ENCODE measurements at places on chromosomes 13 and 19.

DNA sequence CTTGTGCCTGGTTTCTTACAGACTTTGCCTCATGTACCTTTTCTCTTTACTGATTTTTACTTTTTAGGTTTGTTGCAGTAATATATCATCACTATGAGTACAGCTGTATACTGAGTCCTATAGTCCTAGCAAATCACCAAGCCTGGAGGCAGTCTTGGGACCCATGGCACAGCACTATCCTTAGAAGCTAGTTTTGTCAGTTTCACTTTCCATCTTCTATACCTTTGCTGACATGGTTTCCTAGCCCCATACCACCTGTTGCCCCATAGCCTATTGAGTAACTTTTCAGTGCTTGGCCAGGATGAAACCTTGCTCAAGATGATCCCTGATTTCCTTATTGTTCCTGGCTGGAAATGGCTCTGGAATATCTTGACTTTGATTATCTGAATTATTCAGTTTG is 826.4 kb downstream of the GPC5 start:
- DNase-seq: no peak

GRCh38 chr19:10885201-10886169 is 14.1 kb downstream of the CARM1 start:
- DNase-seq: no peak

GRCh38 chr19:18790566-18791314 is at the start of gene COMP:
Gene COMP (minus strand): TSS chr19:18791305. CDS start chr19:18791269, 36 bp downstream.
- DNase-seq: no peak

- no peak for DNase-seq
These were observed 14.9 kb downstream of the ONECUT3 start for GRCh38 chr19:1768248-1768647.

DNA sequence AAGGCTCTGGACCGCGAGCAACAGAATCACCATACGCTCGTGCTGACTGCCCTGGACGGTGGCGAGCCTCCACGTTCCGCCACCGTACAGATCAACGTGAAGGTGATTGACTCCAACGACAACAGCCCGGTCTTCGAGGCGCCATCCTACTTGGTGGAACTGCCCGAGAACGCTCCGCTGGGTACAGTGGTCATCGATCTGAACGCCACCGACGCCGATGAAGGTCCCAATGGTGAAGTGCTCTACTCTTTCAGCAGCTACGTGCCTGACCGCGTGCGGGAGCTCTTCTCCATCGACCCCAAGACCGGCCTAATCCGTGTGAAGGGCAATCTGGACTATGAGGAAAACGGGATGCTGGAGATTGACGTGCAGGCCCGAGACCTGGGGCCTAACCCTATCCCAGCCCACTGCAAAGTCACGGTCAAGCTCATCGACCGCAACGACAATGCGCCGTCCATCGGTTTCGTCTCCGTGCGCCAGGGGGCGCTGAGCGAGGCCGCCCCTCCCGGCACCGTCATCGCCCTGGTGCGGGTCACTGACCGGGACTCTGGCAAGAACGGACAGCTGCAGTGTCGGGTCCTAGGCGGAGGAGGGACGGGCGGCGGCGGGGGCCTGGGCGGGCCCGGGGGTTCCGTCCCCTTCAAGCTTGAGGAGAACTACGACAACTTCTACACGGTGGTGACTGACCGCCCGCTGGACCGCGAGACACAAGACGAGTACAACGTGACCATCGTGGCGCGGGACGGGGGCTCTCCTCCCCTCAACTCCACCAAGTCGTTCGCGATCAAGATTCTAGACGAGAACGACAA is 1.8 kb downstream of the PCDH17 start:
- no peak for DNase-seq

DNA sequence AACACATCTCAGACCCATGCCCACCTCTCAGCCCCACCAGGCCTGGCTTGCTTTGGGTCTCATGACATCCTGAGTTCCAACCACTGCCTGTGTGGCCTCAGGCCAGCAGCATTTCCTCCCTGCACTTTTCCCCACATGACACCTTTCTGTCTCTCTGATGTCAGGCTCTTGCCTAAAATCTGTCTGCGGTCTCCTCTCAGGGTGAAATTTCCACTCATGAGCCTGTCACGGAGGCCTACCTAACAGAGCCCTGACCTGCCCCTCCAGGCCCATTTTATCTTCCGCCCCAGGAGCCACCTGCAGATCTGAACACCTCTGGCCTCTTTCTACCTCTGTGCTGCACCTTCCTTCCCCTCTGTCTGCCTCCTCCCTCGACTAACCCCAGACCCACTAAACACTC is 93.5 kb downstream of the ZDHHC20 start:
- no peak for DNase-seq

- DNase-seq: no peak
These were observed 3.1 kb upstream of the TSHZ3 start for GRCh38 chr19:31352296-31352781.

DNA sequence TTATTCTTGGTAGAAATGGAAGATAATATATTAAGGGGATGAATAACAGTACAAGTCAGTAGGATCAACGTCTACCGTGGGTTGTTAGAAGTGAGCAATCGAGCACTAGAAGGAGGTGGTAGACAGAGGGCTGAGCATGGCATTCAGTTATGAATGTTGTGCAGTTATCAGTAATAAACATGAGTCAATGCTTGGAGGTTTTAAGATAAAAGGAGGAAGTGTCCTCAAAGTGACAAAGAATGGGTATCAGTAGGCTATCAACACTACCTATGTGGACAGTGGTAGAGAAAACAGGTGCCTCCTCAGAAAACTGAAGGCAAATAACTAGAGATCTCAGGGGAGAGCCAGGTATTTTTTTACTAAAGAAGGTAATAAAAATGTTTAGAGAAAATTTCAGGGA is 1607.0 kb downstream of the PCDH9 start:
- DNase-seq: no peak

- no peak for DNase-seq
These were observed 71.4 kb upstream of the SERP2 start for GRCh38 chr13:44302233-44302632.

DNA sequence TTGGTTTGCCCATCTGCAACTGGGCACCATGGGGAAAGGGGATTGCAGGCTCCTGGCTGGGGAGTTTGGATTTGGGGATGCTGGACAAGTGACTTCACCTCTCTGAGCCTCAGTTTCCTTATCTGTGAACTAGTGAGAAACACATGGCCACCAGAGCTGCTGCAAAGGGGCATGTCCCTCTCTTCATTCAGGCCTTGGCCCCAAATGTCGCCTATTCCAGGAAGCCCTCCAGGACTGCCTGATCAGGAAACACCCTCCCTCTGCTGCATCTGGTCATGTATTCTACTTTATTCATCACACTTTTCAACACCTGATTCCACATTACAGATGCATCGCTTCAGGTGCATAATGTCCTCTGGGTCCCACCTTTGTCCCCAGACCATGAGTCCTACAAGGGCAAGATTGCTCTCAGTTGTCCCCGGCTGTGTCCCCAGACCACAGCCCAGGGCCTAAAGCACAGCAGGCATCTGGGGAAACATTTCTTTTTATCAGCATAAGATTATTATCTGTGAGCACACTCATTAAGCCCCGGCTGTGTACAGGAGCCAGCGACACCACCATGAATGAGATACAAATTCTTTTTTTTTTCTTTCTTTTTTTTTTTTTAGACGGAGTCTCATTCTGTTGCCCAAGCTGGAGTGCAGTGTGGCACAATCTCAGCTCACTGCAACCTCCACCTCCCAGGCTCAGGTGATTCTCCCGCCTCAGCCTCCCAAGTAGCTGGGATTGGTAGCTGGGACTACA is 37.5 kb downstream of the ARRDC2 start:
- DNase-seq: no peak

- DNase-seq: no peak
These were observed 136.4 kb upstream of the PCDH9 start for GRCh38 chr13:67366533-67366932.

- DNase-seq: peak; percentile 54
These were observed 76.6 kb upstream of the SPATA13 start for GRCh38 chr13:24083722-24084421.

DNA sequence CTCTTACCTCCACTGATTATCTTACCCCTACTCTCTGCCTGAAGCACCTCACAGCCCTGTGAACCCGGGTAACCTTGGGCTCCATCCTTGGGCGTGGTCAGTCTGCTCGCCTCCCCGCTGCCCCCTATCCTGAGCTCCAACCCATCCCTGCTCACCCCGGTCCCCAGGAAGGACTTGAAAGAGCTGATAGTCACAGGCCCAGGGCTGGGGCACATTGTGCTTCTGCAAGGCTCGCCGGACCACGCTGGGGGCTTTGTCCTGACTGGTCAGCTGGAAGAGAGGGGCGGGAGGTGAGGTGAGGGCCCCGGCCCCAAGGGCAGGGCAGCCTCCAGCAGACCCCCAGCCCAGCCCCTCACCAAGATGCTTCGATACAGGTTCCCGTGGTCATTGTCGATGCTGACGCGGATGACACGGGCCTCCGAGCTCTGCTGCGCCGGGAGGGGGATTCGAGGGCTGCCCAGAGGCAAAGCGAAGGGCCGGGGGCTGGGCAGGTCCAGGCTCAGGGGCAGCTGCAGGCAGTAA is 13.0 kb upstream of the EPOR start:
- DNase-seq: no peak

GRCh38 chr13:52780092-52780491 is 40.5 kb upstream of the CNMD start:
- no peak for DNase-seq

- no peak for DNase-seq
These were observed 24.5 kb downstream of the MBNL2 start for GRCh38 chr13:97246596-97247158.

DNA sequence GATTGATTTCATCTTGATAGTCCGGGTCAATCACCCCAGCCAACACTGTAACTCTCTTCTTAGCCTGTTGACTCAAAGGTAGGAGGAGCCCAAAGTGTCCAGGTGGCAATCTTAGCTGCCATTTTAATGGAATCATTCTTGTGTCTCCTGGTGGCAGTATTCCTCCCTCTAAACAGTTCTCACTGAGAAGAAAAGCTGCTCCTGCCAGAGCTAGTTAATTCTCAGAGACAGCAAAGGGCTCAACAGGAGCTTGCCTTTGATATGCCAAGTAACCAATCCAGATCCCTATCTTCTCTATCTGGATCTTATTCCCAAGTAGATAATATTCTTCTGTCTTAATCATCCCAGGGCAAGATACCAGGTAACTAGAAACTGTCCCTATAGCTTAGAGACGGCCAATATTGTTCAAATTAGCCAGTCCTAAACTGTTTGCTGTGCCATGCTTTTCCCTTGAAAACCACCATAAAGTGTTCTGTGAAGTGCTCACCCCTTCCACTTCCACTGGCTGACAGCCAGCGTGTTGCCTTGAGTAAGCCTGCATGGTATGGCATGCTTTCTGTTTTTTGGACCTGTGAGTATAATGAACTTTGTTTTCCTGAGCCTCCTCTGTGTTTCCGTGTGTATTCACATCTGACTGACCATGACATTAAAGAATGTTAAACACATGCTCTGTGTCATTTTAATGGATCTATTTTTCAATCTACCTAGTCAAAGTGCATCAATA is 463.7 kb upstream of the SLITRK5 start:
- no peak for DNase-seq

DNA sequence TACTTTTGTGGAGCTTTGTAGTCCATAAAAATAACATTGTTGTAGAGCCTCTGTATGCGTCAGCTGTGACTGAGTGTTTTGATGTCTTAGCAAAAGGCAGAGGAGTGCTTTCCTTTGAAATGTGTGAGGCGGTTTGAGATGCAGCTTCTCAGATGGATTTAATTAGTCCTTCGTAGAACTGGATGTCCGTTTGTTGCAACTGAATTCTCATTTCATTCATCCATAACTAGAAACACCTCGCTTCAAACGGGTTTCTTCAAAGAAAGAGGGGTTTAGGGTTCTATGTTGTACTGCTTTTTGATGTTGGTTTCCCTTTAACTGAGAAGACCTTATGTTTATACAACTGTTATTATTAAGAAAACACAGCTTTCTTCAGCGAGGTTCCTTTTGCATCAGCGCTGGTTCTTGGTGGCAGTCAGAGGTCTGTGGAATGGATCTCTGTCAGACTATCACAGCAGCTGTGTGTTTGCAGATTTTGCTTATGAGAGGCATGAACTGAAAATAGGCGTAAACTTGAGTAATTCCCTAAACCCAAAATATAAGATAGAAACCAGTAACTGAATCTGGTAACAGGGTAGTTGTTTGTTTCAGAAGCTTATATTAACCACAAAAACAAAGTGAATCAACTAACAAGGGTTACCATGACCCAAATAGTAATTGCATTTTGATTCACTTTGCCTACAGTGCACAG is 194.4 kb downstream of the GGACT start:
- no peak for DNase-seq

DNA sequence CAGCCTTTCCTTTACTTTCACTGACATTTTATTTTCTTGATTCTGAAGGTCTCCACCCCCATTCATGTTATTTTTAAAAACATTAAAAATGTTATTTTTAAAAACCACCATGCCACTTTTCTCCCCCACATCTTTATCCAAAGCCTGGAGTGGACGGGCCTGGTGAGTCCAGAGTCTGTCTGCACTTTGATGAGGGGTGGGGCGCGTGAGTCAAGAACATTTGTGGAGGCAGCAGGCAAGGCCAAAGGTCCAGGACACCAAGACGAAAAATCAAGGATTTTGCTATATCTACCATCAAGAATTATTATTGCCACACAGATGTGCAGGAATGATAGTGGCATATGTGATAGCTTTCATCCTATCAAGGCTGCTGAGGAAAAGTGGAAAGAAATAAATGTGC is 224.9 kb downstream of the FGF9 start:
- DNase-seq: no peak

DNA sequence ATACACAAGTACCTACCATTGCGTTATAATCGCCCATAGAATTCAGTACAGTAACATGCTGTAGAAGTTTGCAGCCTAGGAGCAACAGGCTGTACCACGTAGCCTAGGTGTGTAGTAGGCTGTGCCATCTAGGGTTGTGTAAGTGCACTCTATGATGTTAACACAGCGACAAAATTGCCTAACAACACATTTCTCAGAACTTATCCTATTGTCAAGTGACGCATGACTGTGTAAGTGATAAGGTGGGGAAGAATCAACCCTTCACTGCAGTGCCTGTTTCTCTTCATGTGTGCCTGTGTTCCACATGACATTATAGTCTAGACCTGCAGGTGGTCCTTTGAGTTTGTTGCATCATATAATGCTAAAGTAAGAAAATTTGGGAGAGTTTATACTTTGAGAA is 94.0 kb downstream of the PCDH9 start:
- DNase-seq: no peak

DNA sequence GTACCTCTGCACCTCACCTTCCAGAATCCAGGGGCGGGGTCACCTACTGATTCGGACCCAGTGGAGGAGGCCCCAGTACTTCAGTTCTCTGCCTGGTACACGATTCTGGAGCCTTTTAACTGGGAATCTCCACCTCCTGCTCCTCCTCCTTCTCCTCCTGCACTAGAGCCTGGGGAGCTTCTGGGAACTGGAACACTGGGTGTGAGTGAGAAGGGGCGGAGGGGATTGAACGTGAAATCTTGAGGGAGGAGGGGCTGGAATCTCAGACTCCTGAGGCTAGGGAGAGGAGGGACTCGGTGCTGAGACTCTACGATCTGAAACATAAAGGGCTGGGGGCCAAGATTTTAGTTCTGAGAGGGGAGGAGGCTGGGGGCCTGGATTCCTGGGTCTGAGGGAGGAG is at the start of gene KLK8:
KLK8 (minus strand) TSS at position 90 of the 400 bp plus-strand sequence. CDS start 437 bp downstream, outside the sequence.
- no peak for DNase-seq

All from COR-L47 (cell line).